ENCODE measurements at places on chromosomes 11 and 22.

DNA sequence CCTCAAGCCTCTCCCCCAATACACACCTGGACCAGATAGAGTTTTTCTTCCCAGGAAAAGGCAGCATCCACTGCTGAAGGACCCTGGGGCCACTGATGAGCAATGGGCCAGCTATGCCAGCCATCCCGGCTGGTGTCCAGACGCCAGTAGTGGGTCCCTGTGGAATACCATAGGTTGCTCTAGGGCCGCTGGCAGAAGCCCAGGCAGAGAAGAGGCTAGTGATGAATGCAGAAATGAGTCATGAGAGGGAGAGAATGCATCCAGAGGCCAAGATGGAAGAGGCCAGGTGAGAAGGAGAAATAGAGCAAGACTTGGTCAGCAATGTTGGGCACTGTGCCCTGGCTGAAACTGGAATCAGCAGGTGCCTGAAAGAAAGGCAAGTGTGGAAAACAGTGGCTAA, 8.9 kb downstream of the HPX start:
- no peak for DNase-seq

DNA sequence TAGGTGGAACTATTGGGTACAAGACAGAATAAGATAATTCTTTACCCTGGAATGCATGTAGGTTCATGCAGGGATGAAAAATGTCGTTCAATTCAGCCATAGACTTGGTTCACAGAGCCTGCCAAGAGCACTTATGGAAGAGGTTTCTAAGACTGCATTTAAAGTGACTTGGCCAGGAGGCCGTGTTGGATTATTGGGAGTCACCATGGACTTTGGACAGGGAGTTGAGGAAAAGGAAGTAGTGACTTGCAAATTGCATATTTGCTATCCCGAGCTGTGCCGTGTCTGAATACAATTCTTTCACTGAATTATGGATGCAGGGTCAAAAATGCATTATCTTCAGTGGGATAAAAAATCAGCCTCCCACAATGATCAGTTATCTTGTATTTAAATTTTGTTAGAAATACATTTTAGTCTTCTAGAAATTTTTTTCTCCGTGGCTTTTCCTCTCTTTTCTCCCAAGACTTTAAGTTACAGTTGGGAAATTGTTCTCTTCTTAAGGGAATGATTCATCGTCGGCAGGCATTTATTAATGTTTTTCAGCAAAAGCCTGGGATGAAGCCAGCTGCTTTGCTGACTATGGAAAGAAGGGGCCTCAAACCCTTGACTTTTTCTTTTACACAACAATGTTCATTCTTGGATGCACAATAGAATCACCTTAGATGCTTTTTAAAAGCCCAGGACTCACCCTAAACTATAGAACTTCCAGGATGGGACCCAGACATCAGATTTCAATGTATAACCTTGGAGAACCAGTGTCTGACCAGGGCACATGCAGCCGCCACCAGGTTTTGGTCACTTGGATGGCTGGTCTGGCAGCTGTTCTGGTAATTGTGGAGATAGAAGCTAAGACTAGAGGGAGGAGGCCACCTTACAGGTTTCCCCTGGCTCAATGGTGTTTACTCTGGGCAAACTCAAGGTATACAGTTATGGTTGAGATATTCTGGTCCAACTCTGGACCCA, 70.8 kb downstream of the FAT3 start:
- DNase-seq, result no peak

- no peak for DNase-seq
Measured at GRCh38 chr11:13784441-13784840, 116.0 kb downstream of the FAR1 start.

DNA sequence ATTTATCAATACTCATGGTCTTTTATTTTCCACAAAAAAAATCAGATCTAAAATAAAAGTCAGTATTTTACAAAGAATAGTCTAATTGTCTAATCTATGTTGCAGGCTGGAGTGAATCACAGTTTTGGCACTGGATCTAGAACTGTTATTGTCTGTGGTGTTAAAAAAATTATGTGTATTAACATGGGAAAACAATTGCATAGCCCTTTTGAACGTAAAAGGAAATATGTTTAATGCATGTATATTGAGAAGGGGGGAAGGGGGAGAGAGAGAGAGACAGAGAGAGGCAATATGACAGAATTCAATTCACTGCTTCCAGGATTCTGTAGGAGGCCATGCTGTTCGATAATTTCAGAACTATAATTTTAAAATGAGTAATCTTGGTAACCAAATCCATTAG, 324.9 kb upstream of the CCDC90B start:
- DNase-seq, result no peak

- no peak for DNase-seq
Measured at GRCh38 chr11:45852712-45853101, 5.4 kb downstream of the CRY2 start.

DNA sequence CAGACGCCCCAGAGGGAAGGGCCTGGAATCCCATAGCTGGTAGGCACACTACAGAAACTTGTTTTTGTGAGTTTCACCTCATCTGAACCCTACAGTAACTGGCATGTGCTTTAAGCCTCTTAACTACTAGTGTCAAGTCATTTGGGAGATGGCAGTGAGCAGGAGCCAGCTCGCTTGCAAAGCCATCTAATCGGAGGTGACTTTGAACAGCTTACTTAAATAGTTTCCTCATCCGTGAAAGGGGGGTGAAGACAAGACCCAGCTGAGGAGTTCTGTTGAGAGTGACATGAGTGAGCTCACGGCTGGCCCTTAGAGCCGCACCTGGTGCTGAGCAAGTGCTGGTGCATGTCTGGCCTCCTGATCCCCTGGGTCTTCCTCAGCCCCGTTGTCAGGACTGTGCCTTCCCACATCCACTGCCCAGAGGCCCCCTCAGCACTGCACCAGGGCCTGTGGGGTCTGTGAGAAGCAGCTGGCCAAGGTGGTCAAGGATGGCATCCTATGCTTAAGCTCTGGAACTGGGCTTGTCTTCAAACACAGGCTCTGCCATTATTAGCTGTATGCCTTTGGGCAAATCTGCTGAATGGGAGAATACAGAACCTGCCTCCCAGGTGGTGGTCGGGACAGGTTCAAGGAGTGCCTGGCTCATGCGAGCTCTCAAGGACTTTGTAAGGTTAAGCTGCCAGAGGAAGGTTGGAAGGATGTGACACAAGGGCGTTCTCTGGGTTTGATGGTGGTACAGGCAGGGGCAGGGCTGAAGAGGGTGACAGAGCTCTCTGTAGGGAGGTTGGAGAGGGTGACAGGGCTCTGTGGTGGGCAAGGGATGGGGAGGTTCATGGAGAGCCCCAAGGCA, 27.3 kb downstream of the INCENP start:
- DNase-seq, result no peak

DNA sequence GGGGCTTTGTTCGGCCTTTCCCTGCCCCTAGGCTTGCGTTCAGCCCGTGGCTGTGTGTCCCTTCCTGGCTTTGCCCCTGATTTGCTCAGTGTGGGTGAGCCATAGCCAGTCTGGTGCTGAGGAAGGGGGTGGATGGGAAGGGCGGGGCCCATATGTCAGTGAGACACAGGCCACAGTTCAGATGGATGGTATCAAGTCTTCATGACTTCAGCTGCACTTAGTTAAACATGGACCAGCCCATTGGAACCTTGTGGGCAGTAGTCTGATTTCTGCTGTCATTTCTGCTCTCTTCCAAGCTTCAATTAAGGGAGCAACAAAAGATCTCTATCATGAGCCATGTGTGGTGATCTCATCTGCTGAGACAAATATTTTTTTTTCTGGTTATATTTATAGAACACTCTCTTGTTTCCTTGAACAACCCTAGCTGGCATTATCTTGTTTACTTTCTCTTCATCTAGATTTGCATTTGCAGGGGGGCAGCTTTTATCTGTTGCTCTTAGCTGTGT, 21.6 kb upstream of the PEX26 start:
- DNase-seq, result no peak

DNA sequence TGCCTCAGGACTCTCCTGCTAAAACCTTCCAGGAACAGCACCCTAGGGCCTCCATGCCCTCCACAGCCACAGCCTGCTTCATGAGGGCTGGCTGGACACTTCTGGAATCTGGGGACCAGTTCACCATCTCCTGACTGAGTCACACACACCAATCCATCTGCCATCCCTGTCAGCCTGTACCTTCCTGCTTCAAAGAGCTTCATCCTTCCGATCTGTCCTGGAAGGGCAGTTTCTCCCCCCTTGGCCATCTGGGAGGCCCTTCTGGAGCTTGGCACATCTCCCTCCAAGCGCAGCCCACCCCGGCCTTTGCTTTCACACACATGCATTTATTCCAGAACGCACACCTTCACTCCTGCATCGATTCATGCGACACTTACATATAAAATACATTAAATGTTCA, 13.0 kb downstream of the APBB1 start:
- DNase-seq, result no peak

GRCh38 chr11:112306230-112306629, 45.6 kb upstream of the PLET1 start:
- DNase-seq, result no peak

Data from stimulated activated CD4-positive, alpha-beta T cell treated with anti-CD3 and anti-CD28 coated beads, Interleukin-2, amount 100 ng/mL, for 48 hours (primary cell).